Glutamatergic neuron (in vitro differentiated cells): ENCODE measurements at places on chromosomes 3 and 15. TPM values are rescaled to one million over a fixed set of nuclear protein-coding genes. Genes with fewer than 3 reads are reported as not detected.

- H3K4me1 ChIP-seq = peaks cover 7% of the 10 kb centered on the region
- H3K27me3 ChIP-seq = no peaks in the 10 kb centered on the region
- no peak overlapping the region for H3K27ac ChIP-seq
- H3K4me3 ChIP-seq = no peak overlapping the region
- no peaks in the 10 kb centered on the region for H3K36me3 ChIP-seq
Measured at GRCh38 chr3:157618075-157618760, 115.0 kb upstream of the VEPH1 start.

GRCh38 chr15:84151205-84151931 is 84.2 kb upstream of the GOLGA6L4 start:
- H3K27ac ChIP-seq = no peak overlapping the region
- H3K4me3 ChIP-seq = no peak overlapping the region

GRCh38 chr3:114686621-114687020 is 392.8 kb downstream of the TIGIT start:
- no peaks in the 10 kb centered on the region for H3K36me3 ChIP-seq
- H3K4me3 ChIP-seq = no peak overlapping the region
- DNase-seq = no peak
- H3K27me3 ChIP-seq = no peaks in the 10 kb centered on the region
- no peaks in the 10 kb centered on the region for H3K4me1 ChIP-seq
- no peak overlapping the region for H3K27ac ChIP-seq

DNA sequence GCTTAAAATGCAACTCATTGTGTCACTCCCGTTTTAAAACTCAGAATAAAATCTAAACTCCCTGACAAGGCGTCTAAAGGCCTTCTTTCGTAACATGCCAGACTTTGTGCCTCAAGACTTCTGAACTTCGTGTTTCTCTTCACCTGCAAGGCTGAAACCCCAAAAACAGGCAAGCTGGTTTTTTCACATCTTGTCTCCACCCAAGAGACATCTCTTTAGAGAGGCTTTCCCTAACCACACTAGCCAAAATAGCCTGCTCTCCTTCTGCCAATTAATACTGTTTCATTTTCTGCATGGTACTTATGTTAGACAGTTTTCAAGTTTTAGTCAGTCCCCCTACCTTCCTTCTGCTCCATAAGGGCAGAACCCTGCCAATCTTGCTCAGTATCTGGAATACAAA is 41.6 kb downstream of the RAF1 start:
- no peak for DNase-seq
- H3K36me3 ChIP-seq = no peaks in the 10 kb centered on the region
- H3K27me3 ChIP-seq = peaks cover 4% of the 10 kb centered on the region

GRCh38 chr3:98966862-98967546 is 65.5 kb upstream of the DCBLD2 start:
- H3K36me3 ChIP-seq = no peaks in the 10 kb centered on the region
- DNase-seq = no peak
- no peak overlapping the region for H3K27ac ChIP-seq
- no peak overlapping the region for H3K4me3 ChIP-seq
- no peaks in the 10 kb centered on the region for H3K27me3 ChIP-seq

GRCh38 chr15:60682615-60683014 is 203.7 kb upstream of the ICE2 start:
- no peaks in the 10 kb centered on the region for H3K36me3 ChIP-seq
- no peaks in the 10 kb centered on the region for H3K27me3 ChIP-seq
- DNase-seq = no peak
- H3K4me3 ChIP-seq = no peak overlapping the region
- H3K27ac ChIP-seq = no peak overlapping the region

GRCh38 chr3:18071833-18072232 is 329.4 kb upstream of the TBC1D5 start:
- H3K36me3 ChIP-seq = no peaks in the 10 kb centered on the region
- no peaks in the 10 kb centered on the region for H3K4me1 ChIP-seq
- DNase-seq = no peak
- no peak overlapping the region for H3K4me3 ChIP-seq
- no peaks in the 10 kb centered on the region for H3K27me3 ChIP-seq

- no peaks in the 10 kb centered on the region for H3K4me1 ChIP-seq
- no peak overlapping the region for H3K4me3 ChIP-seq
- H3K27ac ChIP-seq = no peak overlapping the region
- no peaks in the 10 kb centered on the region for H3K27me3 ChIP-seq
- H3K36me3 ChIP-seq = no peaks in the 10 kb centered on the region
Measured at GRCh38 chr3:64411101-64411500, 185.8 kb upstream of the PRICKLE2 start.

GRCh38 chr3:170695486-170696064 is 109.7 kb upstream of the SLC7A14 start:
- no peak for DNase-seq
- no peaks in the 10 kb centered on the region for H3K27me3 ChIP-seq
- H3K27ac ChIP-seq = no peak overlapping the region
- H3K36me3 ChIP-seq = no peaks in the 10 kb centered on the region

- H3K27me3 ChIP-seq = no peaks in the 10 kb centered on the region
- no peak for DNase-seq
- H3K36me3 ChIP-seq = no peaks in the 10 kb centered on the region
Measured at GRCh38 chr3:5317557-5317956, 130.1 kb downstream of the EDEM1 start.

GRCh38 chr3:76679541-76679940 is 360.4 kb upstream of the ROBO2 start:
- no peaks in the 10 kb centered on the region for H3K36me3 ChIP-seq
- DNase-seq = no peak
- peaks cover 5% of the 10 kb centered on the region for H3K27me3 ChIP-seq
- H3K27ac ChIP-seq = no peak overlapping the region

DNA sequence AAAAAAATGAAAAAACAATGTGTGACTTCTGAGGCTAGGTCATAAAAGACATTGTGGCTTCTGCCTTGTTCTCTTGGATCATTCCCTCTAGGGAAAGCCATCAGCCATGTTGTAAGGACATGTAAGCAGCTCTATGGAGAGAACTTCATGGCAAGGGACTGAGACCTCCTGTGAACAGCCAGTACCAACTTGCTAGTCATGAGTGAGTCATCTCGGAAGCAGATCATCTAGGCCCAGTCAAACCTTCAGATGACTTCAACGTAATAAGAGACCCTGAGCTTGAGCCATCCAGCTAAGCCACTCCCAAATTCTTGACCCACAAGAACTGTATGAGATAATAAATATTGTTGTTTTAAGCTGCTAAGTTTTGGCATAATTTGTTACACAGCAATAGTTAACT is 4.9 kb downstream of the MON1A start:
- H3K36me3 ChIP-seq = no peaks in the 10 kb centered on the region
- H3K27me3 ChIP-seq = peaks cover 5% of the 10 kb centered on the region
- no peaks in the 10 kb centered on the region for H3K4me1 ChIP-seq
- H3K27ac ChIP-seq = no peak overlapping the region
- no peak overlapping the region for H3K4me3 ChIP-seq

DNA sequence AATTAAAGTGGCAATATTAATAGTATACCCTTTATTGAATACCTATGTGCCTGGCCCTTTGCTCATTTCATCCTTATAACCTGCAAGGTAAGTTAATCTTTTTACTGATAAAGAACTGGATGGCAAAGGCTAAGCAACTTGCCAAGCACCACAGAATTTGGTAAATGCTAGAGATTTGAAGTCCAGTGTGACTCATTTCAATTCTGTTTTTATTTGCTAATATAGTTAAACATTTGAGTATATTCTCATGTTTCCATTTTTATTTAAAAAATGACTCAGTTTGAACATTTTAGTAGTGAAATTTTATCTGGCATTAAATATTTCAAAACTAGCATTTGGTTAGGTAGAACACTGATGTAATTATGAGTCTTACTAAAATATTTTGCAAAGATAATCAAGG is 11.3 kb downstream of the PFN2 start:
- no peak for DNase-seq
- no peak overlapping the region for H3K4me3 ChIP-seq
- no peak overlapping the region for H3K27ac ChIP-seq
- H3K27me3 ChIP-seq = peaks cover 3% of the 10 kb centered on the region
- no peaks in the 10 kb centered on the region for H3K36me3 ChIP-seq

DNA sequence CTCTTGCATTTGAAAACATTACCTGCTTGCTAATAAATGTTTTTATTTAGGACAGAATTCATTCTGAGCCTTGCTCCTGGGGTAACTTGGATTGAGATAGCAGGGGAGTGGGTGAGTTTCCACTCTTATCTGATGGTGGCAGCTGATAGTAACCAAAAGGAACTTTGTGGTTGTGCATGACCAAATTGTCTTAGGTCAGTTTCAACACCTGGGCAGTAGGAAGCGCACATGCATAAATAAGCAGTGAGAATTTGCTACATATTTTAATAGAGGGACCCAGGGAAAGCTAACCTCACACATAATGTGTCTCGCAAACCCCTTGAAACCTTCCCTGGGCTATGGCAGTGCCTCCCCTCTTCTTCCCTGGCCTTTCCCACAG is 65.4 kb upstream of the XCR1 start:
- DNase-seq = no peak
- H3K4me1 ChIP-seq = peaks cover 2% of the 10 kb centered on the region
- H3K4me3 ChIP-seq = no peak overlapping the region
- H3K27me3 ChIP-seq = peaks cover 7% of the 10 kb centered on the region
- no peaks in the 10 kb centered on the region for H3K36me3 ChIP-seq

DNA sequence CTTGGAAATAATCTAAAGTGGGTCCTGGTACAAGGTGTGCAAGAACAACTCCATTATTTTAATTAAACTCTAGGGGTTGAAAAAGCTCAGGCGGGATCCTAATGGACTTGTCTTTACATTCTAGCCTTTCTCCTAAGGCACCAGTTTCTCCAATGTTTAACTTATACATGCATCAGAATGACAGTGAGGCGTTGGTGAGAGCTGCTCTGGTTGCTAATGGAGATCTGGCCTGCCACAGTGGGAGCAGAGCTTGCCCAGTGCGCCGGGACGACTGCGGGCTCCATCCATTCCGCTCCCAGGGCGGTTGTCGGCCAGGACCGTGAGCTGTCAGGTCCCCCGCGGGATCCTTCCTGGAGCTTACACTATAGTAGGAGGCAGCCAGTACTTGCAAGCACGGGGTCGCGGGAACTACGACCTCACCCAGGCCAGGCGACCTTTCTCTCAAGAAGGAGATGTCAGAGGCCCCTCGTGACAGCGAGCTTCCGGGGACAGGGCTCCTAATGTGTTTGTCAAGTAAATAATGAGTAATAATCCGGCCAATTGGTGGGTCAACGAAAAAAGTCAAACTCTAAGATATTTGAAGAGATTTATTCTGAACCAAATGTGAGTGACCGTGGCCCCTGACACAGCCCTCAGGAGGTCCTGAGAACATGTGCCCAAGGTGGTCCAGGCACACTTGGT is 991 bp upstream of the HIGD1A start:
- peaks cover 18% of the 10 kb centered on the region for H3K27me3 ChIP-seq
- peak overlapping the region; percentile 98 for H3K4me3 ChIP-seq
- no peaks in the 10 kb centered on the region for H3K36me3 ChIP-seq
- H3K27ac ChIP-seq = peak overlapping the region; percentile 29

DNA sequence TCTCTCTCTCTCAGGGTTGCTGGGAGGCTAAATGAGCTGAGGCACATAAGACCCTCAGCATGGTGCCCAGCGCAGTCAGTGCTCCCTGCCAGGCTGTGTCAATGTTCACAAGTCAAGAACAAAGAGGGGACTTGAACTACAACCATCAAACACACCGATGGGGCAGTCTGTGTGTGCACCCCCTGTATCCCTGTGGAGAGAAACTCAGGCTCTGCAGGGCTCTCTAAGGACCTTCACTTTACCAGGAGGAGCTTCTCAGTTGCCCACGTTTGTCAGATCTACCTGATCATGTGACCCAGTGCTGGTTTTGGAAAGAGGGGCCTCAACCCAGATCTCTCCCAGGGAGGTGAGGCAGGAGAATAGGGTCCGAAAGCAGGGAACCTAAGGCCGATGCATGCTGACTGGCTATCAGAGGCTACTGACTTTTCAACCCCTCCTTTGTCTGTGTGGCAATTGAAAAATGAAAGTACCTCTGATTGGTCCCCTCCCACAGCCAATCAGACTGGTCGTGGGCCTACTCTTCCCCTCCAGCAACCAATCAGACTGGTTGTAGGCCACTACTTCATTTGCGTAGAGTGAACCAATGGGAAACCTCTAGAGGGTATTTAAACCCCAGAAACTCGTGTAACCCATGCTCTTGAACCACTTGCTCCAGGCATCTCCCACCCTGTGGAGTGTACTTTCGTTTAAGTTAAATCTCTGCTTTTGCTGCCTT is 34.0 kb downstream of the RHCG start:
- no peak overlapping the region for H3K27ac ChIP-seq
- H3K4me3 ChIP-seq = no peak overlapping the region
- no peak for DNase-seq
- H3K27me3 ChIP-seq = no peaks in the 10 kb centered on the region
- H3K4me1 ChIP-seq = peaks cover 4% of the 10 kb centered on the region

DNA sequence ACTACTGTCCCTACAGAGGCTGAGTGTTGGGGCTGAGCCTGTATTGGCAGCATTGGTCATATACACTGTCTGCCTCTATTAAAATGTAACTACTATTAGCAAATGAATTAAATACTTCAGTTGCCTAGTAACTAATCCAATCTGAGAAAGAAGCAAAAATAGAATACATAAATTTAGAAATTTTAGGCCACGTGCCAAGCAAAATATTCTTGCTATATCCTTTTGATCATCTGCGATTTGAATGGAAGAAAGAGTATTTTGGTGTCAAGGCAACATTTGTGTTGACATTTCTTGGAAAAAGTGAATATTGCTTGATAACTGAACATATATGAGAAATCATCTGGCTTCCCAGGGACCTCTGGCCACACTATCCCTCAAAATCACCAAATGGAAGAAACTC is 148.2 kb upstream of the TOPAZ1 start:
- no peak overlapping the region for H3K27ac ChIP-seq
- H3K4me1 ChIP-seq = peaks cover 6% of the 10 kb centered on the region
- no peak for DNase-seq
- H3K36me3 ChIP-seq = no peaks in the 10 kb centered on the region

The GRM2 gene
- total RNA-seq = 134 TPM

The NR1I2 gene
- not detected for total RNA-seq

The CHRD gene
- 47.1 TPM for total RNA-seq

The GCNT3 gene
- not detected for total RNA-seq

The SCAMP5 gene
- total RNA-seq = 164 TPM

The MSL2 gene
- total RNA-seq = 32.8 TPM

The TM4SF18 gene
- total RNA-seq = not detected

The DENND4A gene
- 23.7 TPM for total RNA-seq

The CPEB1 gene
- 15.2 TPM for total RNA-seq

The MKRN3 gene
- 1.4 TPM for total RNA-seq

The MPI gene
- total RNA-seq = 33.1 TPM

The UCN2 gene
- 4.3 TPM for total RNA-seq

The SKOR1 gene
- 4.0 TPM for total RNA-seq

The HTR3E gene
- total RNA-seq = not detected

The HGD gene
- total RNA-seq = not detected

The LRRC2 gene
- total RNA-seq = not detected

The MBNL1 gene
- total RNA-seq = 36.6 TPM
